ENCODE measurements at places on chromosomes 3 and 15.
A peak's percentile ranks its signal among the peaks of the same experiment; 100 is the strongest.

- no peak for DNase-seq
These were observed 103.1 kb upstream of the TLE3 start for GRCh38 chr15:70200511-70201424.

GRCh38 chr3:49255112-49255511 lies 21.9 kb downstream of the C3orf62 start:
- no peak for DNase-seq

GRCh38 chr15:100913961-100914360 lies 5.2 kb upstream of the LRRK1 start:
- no peak for DNase-seq

- no peak for DNase-seq
These were observed 2.4 kb downstream of the RPL39L start for GRCh38 chr3:187136936-187137335.

DNA sequence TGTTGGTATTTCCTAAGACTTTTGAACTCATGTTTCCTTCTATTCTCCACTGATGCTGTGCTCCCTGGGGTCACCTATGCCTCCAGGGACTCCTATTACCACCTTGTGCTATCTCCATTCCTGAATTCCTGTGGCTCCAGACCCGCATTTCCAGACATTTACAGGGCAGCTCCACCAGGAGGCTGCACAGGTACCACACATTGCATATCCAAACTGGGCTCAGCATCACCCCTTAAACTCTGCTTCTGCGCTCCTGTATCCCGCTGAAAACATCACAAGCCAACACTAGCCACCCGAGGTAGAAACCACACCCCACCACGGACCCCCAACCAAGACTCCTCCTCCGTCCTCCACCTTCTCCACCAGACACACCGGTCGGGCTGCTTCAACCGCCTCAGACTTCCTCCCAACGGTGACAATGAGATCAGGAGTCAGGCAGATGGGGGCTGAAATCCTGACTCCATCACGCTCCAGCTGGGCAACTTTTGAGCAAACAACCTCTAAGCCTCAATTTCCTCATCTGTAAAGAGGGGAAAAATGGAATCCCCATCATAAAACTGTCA lies 10.4 kb downstream of the TNK2 start:
- DNase-seq = no peak

- peak; percentile 29 for DNase-seq
These were observed 10.5 kb upstream of the EIF4A2 start for GRCh38 chr3:186772701-186773417.

GRCh38 chr15:98914626-98915025 lies 93.0 kb downstream of the PGPEP1L start:
- DNase-seq = no peak

- DNase-seq = no peak
These were observed 41.3 kb downstream of the METTL6 start for GRCh38 chr3:15385901-15386653.

DNA sequence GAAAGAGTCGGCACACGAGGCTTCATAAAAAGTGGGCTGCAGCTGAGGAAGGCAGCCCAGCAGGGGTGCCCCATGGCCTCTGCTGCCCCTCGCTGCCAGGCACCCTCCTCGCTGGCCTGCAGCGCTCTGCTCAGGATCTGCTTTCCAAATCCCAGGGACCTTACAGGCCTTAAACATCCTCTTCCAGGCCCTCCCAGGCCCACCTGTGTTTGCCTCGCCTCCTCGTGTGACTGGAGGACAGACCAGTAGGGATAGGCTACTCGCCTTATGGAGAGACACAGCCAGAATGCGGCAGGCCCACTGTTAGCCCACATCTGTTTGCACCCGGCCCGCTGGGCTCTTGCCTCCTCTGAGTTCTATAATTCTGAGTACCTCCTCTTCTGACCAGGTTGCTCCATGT lies 124.5 kb upstream of the PLXNA1 start:
- DNase-seq = no peak

- no peak for DNase-seq
These were observed 241.1 kb downstream of the ZNF621 start for GRCh38 chr3:40765884-40766283.

DNA sequence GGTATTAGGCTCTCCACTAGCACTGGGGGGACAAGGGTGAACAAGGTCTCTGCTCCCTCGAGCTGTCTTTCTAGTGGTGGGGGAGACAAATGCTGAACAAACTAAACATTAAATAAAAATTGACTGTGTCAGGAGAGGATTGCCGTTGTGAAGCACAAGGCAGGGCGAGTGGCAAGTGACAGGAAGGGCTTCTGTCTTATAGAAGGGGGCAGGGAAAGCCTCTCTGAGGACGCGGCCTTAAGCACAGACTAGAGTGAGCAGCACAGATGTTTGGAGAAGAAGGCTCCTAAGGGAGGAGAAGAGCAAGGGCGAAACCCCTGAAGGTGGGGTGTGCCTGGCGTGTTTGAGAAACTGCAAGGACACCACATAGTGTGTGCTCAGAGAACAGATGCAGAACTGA lies 50.9 kb upstream of the ATP2B2 start:
- DNase-seq = no peak

DNA sequence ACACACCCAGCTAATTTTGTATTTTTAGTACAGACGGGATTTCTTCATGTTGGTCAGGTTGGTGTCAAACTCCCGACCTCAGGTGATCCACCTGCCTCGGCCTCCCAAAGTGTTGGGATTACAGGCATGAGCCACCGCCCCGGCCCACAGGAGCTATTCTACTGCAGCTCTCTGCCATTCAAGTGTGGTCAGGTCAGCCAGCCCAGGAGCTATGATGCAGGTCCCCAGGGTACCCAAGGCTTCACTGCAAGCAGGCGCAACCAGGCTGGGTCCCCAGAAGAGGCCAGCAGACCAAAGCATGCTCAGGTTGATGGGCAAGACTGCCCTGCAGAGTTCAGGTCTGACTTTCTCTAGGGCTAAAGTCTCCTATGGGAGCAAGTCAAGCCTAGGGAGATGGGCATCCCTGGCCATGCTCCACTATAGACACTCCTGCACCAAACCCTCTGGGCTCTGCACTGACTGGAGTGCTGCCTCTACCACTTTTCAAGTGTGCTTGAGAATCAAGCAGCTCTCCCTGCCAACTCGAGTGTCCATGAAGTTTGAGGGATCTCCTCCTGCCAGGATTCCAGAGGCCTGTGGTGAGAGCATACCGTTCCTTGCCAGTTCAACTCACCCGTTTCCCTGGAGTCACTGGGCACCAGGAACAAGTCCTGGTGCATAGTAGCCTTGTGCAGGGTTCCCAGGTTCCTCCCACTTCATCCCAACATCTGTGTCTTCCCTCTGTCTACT lies 30.9 kb downstream of the MYO9A start:
- DNase-seq = no peak

DNA sequence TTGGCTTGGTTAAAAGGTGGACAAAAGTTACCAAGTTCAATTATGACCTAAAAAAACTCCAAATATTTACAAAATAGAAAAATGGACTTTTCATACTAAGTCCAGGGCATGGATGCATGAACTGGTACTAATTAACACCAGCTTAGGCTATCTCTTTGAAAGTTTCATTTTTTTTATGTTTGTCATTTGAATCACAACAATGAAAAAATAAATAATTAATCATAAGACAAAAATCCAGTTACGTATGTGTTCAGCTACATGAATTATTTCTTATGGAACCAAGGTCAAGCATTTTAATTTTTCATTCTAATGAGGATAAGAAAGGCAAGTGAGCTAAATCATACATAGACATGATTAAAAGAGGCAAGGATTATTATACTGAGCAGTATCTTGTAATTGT lies 23.7 kb upstream of the STRIT1 start:
- DNase-seq = no peak

DNA sequence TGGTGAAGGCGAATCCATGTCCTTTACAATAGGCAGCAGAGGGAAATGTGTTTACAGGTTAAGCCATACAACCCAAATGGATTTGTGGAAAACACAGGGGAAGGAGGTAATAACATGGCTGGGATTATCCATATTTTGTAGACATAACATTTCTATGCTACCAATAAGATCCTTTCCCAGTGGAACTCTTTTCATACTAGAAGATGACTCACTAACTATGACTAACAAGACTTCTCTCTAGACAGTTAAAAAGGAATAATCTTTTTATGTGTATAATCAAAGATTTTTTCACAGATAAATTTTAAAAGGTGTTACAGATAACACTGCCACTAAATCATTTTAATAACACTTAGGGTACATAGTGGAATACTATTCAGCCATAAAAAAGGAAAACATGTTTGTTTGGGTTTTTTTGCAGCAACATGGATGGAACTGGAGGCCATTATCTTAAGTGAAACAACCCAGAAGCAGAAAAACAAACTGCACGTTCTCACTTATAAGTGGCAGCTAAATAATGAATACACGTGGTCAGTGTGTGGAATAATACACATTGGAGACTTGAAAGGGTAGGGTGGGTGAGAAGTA lies 39.6 kb downstream of the VPS13C start:
- DNase-seq = no peak

DNA sequence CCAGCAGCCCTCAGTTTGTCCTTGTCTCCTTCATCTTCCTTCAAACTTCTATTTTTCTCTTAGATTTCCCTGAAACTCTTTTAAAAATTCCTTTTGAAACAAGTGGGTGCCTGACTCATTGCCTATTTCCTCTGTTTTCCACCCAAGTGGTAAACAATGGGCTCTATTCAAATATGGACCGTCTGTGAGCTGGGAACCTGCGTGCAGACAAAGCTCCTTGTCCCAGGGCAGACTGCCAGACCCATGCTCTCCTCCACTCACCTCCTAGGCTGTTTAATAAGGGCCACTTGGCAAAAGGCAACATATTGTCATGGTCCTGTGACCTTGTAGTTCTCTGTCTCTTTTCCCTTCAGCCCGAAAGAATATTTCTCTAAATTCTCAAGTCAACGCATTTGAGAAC lies 332.7 kb upstream of the THBS1 start:
- no peak for DNase-seq

DNA sequence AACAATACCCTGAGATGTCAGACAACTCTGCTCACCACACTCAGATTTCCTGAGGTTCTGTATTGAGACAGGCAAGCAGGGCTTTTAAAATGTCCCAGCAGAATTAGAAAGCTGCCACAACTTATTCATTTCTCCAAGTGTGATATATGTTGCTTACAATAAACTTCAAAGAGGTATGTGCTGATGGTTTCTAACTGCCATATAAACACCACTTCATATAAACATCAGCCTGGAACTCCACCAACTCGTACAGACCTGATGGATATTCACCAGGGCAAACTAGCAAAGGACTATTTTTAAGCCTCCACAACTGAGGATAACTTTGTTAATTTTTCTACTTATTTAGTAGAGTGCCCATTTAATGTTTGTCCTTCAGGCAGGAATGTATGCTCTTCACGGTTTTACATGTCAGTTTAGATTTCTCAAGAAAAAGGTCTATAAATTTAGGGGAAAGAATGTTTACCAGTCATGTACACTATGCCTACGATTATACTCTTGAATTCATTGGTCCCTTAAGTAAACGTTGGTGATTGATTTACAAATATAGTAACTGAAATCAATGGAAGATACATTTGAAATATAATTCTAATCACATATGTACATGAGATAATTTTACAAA lies 109.6 kb upstream of the ABI3BP start:
- no peak for DNase-seq

- DNase-seq = no peak
These were observed 14.4 kb upstream of the TPRG1 start for GRCh38 chr3:189157232-189158007.

DNA sequence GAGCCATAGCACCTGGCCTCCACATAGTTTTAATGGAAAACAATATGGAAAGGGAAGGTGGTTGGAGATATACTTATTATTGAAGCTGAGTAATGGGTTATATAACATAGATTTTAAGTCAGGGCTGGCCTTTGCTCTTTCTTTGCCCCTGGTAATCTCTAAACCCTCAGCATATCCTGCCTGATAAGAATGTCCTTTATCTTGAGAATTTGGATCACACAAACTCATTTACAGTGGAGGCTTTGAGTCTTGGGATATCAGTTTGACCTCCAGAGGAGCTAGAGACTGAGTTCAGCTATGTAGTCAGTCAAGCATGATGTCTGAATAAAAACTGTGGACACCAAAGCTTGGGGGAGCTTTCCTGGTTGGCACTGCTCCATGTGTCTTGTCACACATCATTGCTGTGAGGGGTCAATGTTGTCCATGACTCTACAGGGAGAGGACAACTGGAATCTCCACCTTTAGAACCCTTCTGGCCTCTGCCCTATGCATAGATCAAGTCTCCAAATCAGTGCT lies 9.0 kb upstream of the C3orf33 start:
- DNase-seq = no peak

DNA sequence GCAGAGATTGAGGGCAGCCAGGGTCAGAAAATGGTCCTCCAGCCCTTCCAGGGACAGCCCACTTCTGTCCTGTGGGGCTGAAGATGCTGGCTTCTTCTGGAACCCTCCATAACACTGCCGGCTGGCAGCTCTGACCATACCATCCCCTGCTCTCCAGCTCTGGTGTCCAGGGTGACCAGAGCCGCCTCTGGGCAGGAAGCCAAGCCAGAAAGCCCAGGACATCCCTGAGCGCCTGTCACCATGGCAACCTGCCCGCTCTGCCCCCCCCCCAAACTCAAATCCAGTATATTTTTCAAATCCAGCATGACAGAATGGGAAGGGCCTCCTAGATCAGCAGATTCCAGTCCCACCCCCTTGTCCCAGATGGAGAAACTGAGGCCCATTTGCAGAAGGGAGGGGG lies 420 bp upstream of the TMIE start:
- no peak for DNase-seq

- no peak for DNase-seq
These were observed 81.2 kb upstream of the SLCO2A1 start for GRCh38 chr3:134110963-134111362.

GRCh38 chr15:47726399-47726823 lies 9.1 kb downstream of the SEMA6D start:
- DNase-seq = no peak

GRCh38 chr15:47394286-47394809 lies 323.0 kb upstream of the SEMA6D start:
- DNase-seq = no peak

DNA sequence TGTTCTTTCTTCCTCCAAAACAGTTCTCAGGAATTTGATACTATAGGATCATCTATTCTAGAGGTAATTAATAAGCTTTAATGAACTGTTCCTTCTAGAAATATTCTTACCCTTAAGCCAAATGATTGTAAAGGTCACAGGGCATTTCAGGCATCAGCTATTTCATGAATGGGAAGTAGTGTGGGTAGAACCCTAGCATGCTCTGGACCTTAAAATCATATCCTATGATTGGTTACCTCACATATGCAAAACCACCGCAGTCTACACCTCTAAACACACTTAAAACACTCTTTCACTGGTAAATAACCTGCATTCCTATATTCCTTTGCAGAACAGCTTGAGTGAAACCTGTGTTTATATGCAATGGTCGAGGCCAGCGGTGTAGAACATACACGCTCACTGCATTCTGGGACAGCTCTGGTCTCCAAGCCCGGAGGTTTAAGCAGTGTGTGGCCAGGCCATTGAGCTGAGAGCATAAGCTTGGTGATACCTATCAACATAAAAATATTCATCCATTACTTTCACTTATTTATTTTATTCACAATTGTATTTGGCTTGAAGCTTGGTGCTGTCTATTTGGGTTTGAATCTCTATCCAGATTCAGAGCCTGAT lies 87.7 kb upstream of the RASGRP1 start:
- DNase-seq = no peak

GRCh38 chr15:89054873-89055272 lies 33.4 kb upstream of the ABHD2 start:
- DNase-seq = no peak

Data from activated CD4-positive, CD25-positive, alpha-beta regulatory T cell treated with anti-CD3 and anti-CD28 coated beads, Interleukin-2, amount 50 U/mL, for 16 hours (primary cell).